ENCODE measurements at places on chromosomes 1 and 21.

DNA sequence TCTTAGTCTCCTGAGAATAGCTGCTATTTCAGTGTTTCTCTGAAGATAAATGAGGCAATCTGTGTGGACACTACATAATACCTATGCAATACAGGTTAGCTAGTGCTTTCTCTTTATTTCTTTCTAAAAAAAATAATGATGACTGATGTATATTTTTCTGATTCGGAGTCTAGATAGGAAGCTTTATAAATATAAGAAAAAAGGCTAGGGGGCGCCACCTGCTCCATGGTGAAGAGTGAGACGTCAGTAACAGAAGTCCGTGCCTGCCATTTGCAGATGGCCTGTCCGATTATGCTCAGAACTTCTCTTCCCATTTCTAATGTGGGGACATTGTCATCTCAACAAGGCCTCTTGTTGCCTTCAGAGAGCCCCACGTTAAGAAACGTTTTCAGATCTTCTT lies 26.4 kb downstream of the QSOX1 start:
- DNase-seq, result no peak

DNA sequence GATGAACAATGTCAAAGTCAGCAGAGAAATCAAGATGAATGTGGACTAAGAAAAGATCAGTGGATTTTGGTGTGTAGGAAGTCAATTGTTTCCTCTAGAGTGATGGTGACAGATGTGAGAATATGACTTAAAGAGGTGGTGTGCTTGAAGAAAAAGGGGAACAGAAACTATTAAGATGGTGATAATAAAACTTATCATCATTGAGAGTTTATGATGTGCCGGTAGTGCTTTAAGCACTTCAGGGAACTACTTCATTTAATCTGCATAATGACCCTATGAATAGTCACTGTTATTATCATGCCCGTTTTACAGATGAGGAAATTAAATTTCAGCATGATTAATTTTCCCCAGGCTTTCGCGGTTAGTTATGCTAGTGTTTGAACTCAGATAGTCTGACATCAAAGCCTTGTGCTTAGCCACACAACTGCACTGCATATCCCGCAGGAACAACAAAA lies 246.9 kb upstream of the LRRC7 start:
- no peak for DNase-seq

DNA sequence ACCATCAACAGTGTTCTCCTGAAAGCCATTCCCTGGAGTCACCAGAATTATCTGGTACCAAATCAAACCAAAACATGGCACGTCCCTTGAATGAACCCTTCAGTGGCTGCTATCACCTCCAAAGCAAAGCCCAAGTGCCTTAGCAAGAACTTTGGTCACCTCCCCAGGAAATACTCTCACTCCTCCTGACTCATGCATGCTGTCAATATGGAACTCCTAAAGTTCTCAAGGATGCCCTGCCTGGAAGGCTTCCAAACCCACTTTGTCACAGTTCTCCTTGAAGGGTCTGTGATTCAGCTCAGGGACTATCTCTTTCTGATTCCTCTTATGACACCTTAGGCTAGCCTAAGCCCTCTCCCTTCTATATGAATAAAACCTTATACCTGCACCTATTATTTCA lies 146.1 kb upstream of the RUNX1 start:
- no peak for DNase-seq

GRCh38 chr21:42039911-42040351 lies 29.8 kb upstream of the ZBTB21 start:
- DNase-seq, result no peak

DNA sequence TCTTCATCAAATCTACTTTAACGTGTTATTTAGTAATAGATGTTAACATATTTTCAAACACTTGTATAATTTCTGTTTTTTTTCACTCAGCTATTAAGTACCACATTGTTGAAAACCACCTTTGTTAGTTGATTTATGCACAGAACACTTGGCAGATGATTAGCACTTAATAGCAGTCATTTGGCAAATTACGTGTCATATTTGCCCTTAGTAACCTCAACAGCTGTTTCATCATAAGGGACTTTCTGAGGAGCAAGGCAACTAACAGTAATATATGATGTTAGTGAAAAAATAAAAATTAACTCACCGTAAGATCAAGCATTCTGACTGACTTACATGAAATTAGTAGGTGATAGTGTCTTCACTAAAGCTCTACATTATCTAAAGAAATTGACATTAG lies 186.4 kb downstream of the HMCN1 start:
- no peak for DNase-seq

DNA sequence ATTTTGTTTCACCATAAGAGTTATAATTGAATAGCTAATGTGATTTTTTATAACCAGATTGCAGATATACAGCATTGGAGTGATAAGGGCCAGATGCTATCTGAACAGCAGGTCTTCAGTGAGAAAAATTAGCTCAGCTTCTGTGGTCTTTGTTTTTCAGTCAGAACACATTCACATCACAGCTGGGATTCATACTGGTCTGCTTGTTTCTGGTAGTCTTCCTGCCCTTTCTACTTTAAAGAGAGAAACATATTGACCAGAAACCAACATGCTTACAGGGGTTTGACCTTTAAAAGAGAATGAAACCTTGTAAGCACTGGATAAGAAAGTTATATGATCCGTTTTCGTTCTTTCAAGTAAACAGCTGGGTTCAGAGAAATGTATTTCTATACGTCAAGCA lies 213.7 kb upstream of the TMPRSS15 start:
- DNase-seq, result no peak

- DNase-seq, result no peak
Observed at GRCh38 chr1:193070386-193070753, 11.0 kb downstream of the RO60 start.

DNA sequence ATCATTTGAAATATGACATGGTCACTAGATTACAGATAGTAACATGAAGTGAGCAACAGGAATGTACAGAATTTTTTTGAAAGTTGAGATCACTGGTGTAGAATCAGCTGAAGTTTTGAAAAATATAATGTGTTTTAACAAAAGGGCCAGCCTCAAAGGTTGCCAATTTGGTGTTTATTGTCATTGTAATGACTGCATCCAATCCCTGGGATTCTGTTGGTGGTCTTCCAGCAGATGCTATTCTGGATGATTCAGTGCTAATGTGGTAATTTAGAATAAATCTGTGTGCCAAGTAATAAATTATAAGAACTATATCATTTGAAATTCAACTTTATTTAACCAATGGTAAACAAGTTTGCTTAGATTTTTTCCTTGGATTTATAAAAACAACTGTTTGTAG lies 436.4 kb upstream of the PKN2 start:
- no peak for DNase-seq

- no peak for DNase-seq
Observed at GRCh38 chr1:219331424-219331823, 157.7 kb downstream of the LYPLAL1 start.

DNA sequence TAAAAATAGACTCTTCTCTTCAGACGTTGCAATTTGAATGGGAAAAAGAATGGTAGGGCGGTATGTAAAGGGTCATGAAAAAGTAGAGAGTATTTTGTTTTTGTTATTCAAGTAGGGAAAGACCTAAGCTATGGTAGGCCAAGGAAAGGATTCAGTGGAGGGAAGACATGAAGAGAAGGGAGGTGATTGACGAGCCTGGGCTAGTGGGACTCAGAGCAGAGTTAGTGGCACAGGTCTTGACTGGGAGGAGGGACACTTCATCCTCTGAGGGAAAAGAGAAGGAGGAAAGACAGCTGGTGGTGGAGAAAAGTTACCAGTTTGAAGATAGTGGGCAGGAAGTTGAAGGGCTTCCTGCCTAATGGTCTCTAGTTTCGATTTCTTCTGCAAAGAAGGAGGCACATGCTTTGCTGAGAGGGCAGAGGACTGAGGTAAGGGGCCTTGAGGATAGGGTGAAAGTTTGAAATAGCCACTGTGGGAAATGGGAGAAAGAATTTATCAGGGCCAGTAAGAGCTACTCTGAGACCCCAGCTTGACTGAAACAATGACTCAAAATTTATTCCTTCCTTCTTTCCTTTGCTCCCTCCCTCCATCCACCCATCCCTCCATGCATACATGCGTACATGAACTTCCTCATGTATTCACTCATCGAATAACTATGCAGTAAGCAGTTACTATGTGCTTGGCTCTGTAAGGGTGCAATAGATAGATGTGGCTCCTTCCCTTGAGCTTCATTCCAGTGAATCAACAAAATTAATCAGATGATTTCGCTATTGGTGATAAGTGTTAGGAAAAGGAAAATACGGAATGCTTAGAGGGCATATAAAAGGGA lies 4.2 kb downstream of the CD48 start:
- DNase-seq, result no peak

DNA sequence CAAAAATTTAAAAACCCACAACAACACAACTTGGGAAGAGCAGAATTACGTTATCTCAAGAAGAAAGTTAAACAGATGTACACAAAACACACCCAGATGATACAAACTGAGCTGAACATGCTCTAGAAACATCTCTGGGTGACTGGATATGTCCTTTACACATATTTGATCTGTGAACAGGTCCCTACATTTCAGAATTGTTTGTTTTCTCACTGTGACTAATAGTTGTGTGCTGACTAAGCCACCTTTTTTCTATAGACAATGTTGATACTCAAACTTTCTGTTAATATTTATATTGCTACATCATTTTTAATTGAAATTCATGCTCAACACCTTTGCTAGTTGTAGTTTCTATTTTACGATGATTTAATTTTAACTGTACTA lies 1.0 kb upstream of the F11R start:
- DNase-seq, result no peak

GRCh38 chr21:33661146-33661545 lies 18.8 kb downstream of the ITSN1 start:
- no peak for DNase-seq

DNA sequence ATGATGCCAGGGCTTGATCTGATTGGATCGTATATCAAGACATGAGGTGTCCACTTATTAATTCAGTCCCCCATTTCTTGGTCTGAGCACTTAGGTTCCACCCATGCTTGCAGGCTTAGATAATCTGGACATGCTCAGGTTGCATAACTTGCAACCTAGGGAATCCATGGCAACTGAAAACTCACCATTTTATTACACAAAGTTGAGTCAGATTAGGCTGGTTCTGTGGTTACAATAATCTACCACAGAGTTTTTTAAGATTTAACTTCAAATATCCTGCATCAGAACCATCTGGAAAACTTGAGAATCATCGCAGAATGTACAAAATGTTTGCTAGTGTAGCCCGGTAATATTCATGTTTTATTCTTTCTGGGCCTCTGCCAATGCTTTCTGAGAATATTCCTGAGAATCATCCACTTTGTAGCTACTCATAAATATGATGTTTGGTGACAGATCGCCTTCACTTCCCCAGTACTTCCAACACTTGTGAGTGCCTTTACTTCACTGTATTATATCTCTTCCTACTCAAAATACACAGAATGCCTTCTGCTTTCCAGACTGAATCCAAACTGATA lies 707.2 kb upstream of the ADAMTS5 start:
- DNase-seq, result no peak

DNA sequence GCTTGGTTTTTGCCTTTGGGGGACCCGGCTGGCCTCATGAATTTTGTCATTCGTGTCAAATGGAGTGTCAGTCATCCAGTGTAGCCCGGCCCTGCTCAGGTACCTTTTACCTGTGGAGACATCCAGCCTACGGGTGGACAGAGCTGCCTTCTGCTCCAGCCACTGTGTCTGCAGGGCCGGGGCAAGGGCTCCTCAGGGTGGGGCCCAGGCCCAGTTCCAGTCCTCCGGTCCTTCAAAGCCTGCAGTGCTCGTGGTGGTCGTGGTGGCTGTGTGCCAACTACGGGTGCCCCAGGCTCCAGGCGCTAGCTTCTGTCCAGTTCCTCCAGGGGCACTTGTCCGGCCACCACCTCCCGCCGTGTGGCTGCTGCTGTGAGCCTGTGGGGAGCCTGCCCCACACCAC lies 54.8 kb downstream of the TRIM11 start:
- DNase-seq, result no peak

GRCh38 chr1:20373286-20373685 lies 82.6 kb downstream of the VWA5B1 start:
- DNase-seq, result no peak

- DNase-seq, result no peak
Observed at GRCh38 chr1:212412374-212412773, 2.3 kb downstream of the PACC1 start.

- DNase-seq, result no peak
Observed at GRCh38 chr1:233082778-233083550, 132.6 kb downstream of the NTPCR start.

DNA sequence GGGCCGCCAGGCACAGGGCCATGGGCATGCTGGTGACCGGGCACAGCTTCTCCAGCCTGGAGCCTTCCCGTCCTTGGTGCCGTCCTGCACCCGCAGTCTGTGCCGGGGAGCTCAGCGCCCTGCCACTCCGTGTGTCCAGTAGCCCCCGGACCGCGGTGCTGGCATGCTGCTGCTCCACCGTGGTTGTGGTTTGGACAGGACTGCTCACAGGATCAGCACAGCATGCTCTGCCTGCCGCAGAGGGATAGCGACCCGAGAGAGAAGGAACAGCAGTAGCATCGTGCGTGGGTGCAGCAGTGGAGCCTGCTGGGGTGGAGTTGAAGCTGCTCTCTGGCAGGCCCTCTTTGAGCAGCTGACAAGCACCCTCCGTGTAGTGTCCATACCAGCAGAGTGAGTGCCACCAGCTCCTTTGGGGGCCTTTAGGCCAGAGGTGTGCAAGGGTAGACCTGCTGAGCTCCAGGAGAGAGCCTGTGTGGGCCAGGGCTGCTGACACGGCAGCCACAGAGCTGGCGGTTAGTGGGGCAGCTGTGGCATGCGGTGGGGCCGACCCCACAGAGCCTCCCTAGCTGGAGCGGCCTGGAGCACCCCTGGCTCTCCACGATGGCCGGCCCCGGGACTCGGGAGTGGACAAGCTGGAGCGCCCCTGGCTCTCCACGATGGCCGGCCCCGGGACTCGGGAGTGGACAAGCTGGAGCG lies 6.4 kb upstream of the PCBP3 start:
- no peak for DNase-seq

DNA sequence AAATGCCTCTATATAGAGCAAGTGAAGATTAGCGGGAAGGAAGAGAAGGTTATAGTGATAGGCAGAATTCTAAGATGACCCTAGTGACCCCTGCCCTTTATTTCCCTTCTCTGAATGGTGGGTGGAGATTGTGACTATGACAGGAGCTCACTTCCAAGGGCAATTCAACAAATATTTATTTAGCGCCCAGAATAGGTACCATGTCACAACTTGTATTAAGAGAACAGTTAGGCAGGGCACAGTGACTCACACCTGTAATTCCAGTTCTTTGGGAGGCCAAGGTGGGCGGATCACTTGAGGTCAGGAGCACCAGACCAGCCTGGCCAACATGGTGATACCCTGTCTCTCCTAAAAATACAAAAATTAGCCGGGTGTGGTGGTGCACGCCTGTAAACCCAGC lies 236.0 kb upstream of the POGK start:
- DNase-seq, result no peak

DNA sequence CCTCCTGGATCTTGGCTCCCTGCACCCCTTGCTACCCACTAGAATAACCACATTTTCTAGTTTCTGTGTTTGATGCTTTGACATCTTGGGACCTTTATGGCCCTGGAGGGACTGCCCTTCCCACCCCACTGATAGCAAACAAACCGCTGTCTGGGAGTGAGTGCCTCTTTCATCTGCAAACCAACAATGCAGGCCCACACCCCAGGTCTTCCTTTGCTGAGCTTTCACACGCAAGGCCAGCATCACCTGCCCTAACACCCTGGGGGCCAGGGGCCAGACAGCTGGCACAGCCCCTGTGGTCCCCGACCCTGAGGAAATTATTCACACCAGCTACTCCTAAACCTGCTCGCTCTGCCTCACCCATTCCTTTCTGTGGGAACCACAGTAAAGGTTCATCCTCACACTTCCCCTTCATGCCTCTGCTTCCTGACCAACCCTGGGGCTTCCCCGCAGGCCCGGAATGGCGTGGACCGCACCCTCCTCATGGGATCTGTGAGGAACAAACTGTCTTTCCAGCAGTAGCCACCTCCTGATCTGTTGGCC lies 15.4 kb downstream of the SLC2A7 start:
- DNase-seq, result no peak

- DNase-seq, result no peak
Observed at GRCh38 chr1:58888833-58889232, 105.0 kb upstream of the JUN start.

Measured in activated naive CD4-positive, alpha-beta T cell treated with anti-CD3 and anti-CD28 coated beads, Interleukin-2, amount 50 U/mL, for 16 hours (primary cell).